Renal cortex interstitium (tissue), 15 donors: ENCODE measurements at places on chromosomes 11 and 22. TPM values are rescaled to one million over a fixed set of nuclear protein-coding genes. Genes with fewer than 3 reads are reported as not detected.

- DNase-seq: no peak
These were observed 14.6 kb upstream of the NRGN start for GRCh38 chr11:124724979-124725718.

The KRTAP5-11 gene
- polyA plus RNA-seq: not detected

DNA sequence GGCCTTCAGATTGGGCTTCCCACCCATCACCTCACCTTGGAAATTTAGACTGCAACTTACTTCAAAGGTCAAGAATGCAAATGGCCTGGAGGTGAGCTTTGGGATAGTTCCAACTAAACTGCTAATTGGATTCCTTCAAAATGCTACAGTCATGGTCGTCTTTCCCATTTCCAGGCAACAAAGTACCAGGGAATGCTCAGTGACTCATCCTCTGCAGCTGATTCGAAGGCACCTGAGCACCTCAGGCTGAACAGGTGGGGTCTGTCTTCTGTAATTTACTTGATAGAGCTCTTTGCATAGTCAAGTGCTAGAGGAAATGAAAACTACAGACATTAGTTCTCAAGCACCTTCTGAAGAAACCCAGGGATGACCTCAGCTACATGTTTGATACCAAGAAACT is 20.5 kb upstream of the FSHB start:
- DNase-seq: no peak

DNA sequence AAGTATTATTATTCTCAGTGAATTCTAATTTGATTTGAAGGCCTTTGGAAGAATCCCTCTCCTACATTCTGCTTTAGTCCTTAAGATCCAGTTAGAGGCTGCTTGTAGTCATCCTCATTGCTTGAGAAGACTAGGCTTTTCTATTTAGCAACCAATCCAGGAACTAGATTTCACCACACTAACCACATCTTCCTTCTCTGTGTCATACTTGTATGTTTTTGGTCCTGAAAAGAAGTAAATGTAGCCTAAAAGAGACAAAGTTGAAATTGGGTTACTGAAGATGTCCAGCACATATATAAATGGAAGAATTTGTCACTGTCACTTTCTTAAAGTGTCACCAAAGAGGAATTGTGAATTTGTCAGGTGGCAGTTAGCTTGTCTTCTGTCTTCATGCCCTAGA is 46.6 kb upstream of the MMP7 start:
- DNase-seq: no peak

DNA sequence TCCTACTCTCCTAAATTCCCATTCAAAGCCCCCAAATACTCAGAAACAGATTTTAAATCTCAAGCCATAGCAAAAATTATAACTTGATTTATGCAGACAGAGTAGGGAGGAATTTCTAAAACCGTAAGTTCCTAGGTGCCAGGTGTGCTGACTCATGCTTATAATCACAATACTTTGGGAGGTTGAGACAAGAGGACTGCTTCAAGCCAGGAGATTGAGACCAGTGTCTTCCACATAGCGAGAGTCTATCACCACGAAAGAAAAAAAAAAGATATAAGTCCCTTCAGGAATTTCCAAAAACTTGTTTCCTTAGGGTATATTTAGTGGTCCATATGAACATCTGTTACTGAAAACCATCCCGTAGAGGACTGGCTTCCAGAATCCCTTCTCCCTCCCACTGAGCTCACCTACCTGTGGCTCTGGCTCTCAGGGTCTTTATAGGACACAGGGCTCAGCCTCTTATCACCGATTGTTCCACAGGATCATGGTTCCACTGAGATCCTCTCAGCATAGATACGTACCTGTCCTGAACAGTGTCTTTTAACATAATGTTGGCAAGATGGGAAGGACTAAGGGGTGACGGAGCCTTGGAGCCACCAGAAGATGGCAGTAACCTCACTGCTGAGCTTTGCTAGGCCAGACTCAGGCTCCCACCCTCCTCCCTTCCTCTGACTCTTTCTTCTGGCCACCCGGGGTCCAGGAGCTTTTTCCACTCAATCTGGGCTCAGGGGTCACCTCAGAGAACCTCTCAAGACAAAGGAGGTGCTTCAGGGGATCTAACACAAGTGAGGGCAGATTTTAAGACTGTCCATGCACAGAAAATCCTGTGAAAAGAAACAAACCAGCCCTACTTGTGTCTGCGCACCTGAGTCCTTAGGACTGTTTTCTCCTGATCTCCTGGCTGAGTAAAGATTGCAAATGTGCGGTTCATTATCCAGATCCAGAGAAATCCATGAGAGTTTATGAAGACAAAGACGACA is 117.5 kb upstream of the TOP3B start:
- no peak for DNase-seq

GRCh38 chr11:102457865-102458264 is 5.3 kb upstream of the TMEM123 start:
- no peak for DNase-seq
